ENCODE measurements at places on chromosomes 6 and 20.

DNA sequence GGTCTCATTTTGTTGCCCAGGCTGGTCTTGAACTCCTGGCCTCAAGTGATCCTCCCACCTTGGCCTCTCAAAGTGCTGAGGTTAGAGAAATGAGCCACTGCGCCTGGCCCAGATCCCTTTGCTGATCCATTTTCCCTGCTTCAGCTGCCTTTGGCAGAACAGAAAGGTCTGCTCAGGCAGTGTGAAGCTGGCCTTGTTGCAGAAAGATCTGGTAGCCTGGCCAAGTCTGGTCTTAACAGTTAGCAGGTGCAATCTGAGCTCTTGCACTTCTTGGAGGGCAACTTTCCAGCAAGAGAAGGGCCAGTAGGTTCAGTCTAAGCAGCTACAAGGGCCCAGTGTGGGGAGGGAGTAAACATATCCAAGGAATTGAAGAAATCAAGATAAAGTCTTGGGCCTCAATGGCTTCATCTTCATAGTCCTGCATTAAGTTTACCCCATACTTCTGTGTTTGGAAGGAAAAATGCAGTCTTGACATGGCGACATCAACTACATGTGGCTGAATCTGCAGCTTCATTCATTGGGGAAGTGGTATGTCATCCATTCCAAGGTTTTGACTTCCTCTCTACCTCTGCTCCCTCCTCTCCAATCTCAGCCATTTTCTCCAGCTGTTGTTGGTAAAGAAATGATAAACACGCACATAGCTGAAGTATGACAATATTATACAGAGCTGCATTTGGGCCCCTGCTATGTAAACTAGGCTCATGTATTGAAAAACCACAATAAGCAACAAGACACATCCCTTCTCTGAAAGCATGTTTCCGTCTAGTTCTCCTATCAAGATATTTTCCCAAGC is 39.0 kb upstream of the NEDD9 start:
- no peak for DNase-seq

DNA sequence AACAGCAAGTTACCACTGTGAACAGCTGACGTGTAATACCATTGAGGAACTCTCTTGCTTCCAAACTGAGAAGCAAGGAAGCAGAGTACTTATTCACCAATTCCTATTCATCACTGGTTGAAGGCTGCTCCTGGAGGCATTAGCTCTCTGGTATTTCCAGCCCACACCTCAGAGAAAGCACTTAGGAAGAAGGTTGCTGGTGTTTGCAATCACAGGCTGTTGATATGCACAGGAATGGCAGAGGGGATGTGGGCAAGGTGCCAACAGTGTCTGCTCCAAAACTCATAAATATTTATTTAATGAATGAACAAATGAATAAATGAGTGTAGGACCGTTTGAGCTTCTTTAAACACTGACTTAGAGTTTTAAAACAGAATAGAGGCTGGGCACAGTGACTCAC is 6.9 kb upstream of the RRBP1 start:
- DNase-seq, result no peak

- no peak for DNase-seq
These were observed 103.6 kb downstream of the JPH2 start for GRCh38 chr20:44083220-44083933.

DNA sequence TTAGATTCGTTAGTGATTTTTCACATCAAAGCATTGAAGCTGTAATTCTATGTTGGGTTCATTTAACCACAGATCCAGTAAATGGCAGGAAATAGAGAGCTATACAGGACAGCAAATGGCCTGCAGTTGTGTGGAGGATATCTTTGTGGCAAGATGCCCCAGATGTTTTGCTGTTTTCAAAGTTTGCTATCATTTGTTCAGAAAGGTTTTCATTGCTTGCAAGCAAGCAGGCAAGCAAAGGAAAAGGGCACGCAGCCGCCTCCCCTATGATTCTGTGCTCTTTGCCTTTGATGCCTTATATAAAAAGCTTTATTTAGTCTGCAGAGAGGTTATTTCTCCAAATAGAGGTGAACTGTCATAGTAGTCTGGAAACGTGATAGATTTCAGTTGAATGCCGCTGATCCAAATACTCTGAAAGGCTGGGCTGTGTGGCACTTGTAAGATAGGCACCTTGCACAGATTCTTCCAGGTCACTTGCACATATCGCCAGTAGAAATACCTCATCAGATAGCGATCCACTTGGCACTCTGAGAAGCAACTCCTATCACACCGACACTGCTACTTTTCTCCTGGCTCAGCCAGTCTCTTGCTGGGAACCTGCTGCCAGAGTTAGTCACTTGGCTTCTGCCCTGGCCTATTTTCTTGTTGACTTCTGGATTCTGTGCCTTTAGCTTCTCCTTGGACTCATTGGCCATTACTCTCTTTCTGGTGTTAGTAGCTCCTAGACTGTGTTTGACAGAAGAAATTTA is 66.4 kb downstream of the UTRN start:
- no peak for DNase-seq

GRCh38 chr6:41658636-41659035 is 20.4 kb downstream of the MDFI start:
- no peak for DNase-seq

GRCh38 chr20:48880981-48881657 is 40.4 kb upstream of the ARFGEF2 start:
- no peak for DNase-seq

DNA sequence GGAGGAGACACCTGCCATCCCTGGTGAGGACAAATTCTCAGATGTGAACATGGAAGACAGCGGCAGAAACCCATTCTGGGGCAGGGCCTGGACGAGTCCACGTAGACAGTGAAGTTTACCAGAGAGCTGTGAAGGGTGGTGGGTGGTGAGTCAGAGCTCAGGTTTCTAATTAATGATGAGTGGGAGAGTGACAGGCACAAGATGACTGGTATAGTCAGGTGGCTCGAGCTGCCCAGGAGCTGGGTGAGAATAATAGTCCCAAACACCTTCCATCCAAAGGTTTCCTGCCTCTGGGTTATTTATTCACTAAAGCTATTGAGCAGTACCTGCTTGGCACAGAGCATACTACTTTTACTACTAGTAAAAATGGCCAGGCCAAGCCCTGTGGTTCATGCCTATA is 6.0 kb downstream of the TLDC2 start:
- no peak for DNase-seq

GRCh38 chr20:19750907-19751636 is 7.0 kb upstream of the RIN2 start:
- no peak for DNase-seq
